ENCODE measurements at places on chromosomes 3 and 15.

DNA sequence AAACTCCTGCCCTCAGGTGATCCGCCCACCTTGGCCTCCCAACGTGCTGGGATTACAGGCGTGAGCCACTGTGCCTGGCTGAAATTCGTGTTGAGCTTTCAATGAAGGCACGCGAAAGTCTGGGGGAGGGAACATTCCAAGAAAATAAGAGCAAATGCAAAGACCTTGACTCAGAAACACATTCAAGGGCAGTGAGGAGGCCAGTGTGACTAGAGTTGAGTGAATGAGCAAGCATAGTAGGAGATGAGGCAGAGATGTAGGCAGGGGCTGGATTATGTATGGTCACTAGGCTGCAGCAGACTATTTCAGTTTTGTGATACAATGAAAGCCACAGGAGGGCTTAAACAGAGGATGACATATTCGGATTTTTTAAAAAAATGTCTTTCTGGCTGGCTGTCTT is 67.0 kb downstream of the SCN11A start:
- DNase-seq, result no peak

DNA sequence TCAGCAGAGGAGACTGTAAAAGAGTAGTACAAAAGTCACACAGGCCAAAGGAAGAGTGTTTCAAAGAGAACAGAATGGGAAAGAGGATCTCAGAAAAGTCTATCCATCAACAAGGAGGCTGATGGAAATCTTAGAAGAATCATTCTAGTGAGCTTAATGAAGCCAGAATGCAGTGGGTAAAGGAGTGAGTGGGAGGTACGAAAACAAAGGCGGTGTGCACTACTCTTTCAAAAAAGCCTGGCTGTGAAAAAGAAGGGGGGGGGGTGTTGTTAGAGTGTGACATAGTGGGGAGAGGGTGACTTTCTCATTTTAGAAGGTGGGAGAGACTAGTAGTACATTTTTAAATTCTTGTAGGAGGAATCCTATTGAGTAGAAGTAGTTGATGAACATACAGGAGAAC is 11.7 kb downstream of the PAQR9 start:
- no peak for DNase-seq

- DNase-seq, result peak; percentile 50
Measured at GRCh38 chr3:173891272-173892100, 493.9 kb downstream of the NLGN1 start.

DNA sequence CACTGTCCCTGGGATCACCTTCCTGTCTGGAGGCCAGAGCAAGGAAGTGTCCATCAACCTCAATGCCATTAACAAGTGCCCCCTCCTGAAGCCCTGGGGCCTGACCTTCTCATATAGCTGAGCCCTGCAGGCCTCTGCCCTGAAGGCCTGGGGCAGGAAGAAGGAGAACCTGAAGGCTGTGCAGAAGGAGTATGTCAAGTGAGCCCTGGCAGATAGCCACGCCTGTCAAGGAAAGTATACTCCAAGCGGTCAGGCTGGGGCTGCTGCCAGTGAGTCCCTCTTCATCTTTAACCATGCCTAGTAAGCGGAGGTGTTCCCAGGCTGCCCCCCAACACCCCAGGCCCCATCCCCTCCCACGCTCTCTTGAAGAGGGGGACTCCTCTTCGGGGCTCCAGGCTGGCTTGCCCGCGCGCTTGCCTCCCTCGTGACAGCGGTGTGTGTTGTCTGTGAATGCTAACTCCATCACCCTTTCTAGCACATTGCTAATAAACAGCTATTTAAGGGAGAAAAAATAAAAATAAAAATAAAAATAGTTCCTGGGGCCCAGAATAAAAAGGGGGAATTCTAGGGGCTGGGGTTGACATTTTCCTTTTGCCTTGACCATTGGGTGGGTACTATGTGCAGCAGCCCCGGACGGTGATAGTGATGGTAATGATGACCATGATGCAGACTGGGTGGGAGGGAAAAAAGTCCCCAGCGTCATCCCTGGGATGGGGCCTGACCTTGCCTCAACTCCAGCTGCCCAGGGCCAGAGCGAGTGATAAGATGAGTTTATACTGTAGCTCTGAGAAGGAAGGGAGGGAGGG is 3.3 kb upstream of the ALAS1 start:
- DNase-seq, result no peak

DNA sequence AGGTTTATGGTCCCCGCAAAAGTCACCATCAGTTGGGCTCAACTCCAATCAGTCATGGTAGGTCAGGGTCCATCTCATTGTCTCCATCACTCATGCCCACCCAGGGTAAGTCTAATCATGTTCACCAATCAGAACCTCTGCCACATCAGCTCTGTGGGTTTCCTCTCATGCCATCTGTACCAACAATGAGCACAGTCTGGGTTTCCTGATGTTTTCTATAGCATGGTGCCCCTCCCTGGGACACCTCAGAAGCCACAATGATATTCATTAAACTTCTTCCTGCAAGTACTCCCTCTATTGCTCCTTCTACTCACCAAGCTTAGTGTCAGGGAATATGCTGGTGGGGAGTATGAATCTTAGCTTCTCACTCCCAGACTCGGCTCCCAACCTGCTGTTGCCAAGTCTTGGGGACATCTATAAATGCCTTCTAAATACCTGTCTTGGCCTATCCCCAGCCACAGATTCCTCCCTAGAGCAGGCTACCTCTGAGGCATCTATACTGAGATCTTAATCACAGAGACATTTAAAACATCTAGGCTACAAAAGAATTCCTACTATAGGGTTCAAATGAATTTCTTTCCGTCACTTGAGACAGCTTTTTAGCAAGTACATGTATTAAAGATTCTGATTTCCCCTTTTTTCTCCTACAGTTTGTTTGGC is 5.0 kb upstream of the CCR2 start:
- DNase-seq, result no peak

DNA sequence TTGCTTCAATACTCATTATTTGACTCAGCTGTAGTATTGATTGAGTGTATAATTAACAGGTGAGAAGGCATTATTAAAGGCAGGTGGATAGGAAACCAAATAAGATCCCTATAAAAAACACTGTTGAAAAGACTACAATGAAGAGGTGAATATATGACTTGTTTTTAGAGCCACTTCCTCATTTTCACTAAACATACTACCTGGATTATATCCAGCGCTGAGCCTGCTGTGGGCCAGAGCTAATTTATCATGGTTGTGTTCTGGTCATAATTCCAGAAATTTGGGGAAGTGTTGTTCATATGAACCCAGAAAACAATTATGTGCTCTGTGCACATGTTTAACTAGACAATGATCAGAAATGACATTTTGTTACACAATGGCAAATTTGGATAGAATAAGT is 235.3 kb upstream of the MME start:
- no peak for DNase-seq

DNA sequence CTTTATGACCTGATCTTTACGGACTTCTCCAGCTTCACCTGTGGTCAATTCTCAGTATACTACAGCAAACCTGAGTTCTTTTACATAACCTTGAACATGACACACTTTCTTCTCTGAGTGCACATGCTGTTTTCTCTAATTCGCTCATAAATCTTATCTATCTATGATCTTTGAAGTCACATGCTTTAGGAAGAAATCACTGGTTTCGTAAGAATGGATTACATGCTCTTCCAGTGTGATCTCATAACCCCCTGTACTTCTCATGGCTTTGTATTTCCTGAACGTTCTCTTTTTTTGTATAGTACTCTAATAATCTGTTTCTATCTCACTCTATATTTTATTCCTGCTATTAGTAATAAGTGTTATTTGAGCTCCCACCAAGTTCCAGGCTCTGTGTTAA is 1165.2 kb downstream of the TBL1XR1 start:
- peak; percentile 3 for DNase-seq

GRCh38 chr15:65418596-65418995 is 4.2 kb downstream of the IGDCC4 start:
- DNase-seq, result no peak

DNA sequence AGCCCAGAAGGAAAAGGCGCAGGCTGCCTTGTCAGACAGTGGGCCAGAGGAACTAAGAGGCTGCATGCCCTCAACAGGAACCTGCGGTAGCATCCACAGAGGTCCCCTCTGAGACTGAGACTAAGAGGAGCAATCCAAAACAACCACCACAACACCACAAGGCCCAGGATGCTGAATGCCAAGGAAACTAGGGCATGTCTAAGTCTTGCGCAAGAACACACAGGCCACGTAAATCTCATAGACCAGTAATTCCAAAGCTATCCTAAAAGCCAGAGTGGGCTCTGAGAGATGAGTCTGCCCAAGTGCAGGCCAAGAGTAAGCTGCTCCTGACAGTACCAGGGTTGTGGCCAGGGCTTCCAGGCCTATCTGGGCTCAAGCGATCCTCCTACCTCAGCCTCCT is 12.9 kb downstream of the MON1A start:
- peak; percentile 73 for DNase-seq

DNA sequence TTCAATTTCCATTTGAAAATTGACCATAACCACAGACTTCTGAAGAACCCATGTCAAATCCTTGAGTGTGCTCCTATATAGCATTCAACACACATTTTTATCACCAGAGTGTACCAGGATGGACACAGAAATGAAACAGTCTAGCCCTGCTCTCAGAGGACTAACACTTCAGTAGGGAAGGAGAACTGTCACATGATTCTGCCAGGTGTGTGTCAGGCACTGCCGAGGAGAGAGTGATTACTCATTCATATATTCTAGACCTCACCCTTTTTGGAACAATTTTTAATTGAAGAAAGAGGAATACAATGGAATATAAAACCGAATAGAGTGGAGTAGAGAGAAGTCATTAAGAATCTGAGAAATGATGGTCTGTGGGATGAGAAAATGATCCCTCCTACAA is 125.8 kb downstream of the ERC2 start:
- DNase-seq, result no peak

DNA sequence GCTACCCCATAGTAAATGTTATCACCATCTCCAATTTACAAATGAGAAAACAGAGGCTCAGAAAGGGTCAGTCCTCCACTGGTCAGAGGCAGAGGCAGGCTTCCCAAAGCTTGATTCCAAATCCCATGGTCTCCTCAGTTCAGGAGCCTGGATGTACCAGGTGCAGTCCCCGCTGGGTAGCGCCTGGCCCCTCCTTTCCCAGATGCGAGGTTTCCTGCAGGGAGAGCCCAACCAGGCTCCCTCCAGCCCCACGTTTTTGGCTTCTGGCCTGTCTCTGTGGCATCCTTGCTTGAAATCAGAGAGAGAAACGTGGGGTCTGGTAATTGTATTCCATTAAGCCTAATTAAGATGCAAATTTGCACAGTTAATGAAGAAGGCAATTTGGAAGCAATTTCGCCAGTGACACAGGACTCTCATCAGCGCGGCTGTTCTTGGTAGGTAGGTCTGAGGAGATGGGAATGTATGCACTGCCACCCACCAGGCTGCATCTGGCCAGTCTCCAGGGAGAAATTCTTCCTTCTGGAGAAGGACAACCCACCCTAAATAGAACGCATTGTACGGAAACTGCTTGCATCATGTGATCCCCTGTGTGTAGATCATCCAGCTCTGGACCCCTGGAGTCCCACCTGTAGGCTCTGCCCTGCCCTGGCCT is 50.5 kb downstream of the HRH1 start:
- DNase-seq, result no peak

GRCh38 chr3:32048487-32049182 is 57.8 kb upstream of the GPD1L start:
- DNase-seq, result no peak

GRCh38 chr3:112090887-112091586 is 4.8 kb downstream of the C3orf52 start:
- no peak for DNase-seq

DNA sequence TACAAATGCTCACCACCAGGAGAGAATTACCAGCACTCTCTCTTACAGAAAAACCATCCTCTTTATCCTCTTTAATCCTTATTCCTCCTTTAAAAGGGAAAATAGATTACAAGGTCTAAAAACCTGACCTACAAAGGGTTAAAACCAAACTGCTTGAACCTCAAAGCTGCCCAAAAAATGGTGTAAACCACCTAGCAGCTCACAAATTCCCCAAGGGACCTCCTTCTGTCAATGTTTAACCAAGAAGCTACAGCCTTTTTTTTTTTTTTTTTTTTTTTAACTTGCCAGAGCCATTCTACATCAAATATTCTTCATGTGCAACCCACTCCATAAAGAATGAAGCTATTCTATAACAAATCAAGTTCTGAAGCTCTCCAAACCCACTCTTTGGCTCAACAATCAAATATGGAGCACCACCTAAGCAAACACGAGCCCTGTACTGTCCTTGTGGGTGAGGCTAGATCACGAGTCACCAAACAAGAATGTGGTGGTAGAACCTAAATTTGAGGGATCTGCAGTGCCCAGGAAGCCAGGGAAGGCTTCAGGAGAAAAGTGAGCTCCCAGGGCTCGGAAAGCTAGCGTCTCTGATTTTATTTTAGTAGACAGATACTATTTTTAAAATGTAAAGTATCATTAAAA is 20.1 kb downstream of the OSBPL10 start:
- DNase-seq, result peak; percentile 60

DNA sequence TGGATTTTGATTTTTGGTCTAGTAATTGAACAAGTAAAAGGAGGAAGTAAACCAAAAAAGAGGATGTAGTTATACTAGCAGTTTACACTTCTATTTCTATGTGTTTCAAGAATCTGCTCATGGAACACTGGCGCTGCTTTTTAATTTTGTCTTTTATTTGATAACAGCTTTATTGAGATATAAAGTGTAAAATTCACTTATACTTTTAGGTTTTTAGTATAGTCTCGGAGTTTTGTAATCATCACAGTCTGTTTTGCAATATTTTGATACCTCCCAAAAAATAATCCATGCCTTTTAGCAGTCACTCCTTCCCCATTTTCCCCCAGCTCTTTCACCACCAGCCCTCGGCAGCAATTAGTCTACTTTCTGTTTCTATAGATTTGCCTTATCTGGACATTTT is 18.0 kb downstream of the UBE2E2 start:
- DNase-seq, result no peak

DNA sequence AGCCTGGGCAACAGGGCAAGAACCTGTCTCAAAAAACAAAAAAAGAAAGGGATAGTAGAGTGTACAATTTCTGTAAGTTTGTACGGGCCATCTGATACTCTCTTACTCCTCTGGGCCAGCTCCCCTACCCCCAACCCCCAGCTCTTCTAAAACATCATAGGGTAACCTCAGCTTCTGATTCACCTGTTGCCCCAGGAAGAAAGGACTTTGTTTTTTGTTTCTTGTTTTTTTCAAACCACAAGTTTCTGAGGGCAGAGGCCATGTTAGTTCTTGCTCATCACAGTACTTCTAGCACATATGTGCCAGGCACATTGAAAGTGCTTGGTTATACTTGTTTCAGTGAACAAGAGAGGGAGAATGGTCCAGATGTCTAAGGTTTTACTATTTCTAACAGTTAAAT is 20.2 kb downstream of the ATOSA start:
- DNase-seq, result peak; percentile 20

- DNase-seq, result no peak
Measured at GRCh38 chr3:52218937-52219650, 6.4 kb downstream of the TLR9 start.

DNA sequence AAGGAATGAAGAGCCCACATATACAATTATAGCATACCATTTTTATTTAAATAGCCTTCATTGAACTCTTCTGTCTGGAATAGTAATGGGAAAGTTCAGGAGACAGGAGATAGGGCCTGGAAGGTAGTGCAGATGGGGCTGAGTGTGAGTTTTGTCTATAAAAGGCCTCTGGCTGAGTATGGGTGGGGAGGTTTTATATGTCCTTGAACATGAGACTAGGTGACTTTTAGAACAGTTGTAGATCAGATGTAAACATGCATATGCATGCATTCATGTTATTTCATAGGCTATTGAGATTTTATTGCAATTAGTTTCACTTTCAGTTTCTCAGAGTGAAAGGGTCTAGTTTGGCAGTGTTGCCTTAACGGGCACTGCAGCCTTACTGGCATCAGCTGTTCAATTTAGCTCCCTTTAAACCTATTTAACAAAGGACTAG is 27.1 kb downstream of the CGGBP1 start:
- DNase-seq, result no peak
